ENCODE measurements at places on chromosomes 6 and 20. TPM values are rescaled to one million over a fixed set of nuclear protein-coding genes. Genes with fewer than 3 reads are reported as not detected.
A peak's percentile ranks its signal among the peaks of the same experiment; 100 is the strongest.

DNA sequence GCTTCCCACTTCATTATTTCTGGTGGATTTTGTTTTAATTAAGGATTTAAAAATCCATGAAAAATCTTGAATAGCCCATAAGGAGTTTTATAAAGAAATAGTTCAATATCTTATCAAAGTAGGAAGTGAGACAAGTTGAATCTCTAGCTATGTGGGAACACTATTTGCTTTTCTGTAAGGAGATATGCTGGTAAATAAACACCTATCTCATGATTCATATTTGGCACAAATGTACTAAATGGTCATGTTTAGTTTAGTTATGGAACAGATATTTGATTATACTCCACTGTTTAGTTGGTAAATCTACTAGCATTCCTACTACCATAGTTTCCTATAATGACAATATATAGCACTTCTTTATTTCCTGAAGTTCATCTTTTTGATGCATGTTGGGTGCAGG lies 239.9 kb upstream of the CEP162 start:
- DNase-seq, result no peak

Gene NRSN1
- total RNA-seq, result not detected

DNA sequence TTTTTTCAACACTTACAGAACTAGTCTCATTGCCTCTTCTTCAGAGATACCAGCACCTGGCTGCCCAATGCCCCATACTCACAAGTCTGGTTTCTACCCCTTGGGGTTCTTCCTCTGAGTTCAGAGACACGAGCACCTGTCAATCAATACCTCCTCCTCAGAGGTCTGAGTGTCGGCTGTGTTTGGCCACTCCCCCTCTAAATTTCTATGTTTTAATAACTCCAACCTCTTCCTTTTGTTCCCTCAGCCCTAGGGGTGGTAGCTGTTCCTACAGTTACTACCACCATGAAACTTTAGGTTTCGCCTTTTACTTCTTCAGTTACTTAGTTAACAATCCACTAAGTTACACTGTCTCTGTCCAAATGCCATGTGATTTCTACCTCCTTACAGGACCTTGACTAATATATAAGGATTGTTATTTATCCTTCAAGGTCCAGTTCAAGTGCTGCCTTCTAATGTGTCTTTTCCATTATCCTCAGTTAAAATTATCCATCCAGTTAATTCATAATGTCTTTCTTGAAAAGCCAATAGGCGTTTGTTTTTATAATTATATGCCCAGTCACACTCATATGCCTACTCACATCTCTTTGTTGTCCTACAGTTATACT lies 14.6 kb upstream of the PHF20 start:
- no peak for DNase-seq

DNA sequence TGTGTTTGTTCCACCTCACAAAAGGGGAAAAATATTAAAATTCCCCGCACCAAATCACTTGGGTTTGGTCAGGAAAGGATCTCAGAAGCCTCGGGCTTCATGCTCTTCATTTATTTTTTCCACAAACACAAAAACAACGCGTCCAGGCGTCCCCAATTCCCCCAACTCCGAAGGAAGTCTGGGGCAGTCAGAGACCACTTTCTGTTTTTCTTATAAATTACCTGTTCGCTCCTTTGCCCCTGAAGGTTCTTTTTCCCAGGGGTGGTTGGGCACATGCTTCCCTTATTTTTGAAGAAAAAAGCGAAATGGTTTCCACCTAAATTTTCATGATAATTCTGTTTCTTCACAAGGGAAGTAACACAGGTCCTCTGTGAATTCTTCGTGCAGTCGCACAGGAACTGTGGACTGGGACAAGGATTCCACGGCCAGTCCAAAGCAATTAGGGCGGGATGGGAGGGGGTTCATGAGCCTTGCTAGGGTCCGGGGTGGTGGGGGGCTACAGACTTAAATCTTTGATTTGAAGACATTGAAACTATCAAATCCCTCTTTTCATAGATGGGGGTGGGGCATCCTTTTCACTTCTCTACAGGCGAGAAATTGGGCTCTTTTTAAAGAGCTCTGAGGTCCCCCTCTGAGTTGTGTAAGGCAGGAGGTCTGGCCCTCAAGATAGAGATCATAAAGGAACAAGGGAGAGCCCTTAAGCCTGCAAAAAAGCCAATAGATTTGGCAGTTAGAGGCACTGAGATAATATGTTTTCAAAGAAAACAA lies 30.5 kb upstream of the HFE start:
- DNase-seq, result peak; percentile 56

DNA sequence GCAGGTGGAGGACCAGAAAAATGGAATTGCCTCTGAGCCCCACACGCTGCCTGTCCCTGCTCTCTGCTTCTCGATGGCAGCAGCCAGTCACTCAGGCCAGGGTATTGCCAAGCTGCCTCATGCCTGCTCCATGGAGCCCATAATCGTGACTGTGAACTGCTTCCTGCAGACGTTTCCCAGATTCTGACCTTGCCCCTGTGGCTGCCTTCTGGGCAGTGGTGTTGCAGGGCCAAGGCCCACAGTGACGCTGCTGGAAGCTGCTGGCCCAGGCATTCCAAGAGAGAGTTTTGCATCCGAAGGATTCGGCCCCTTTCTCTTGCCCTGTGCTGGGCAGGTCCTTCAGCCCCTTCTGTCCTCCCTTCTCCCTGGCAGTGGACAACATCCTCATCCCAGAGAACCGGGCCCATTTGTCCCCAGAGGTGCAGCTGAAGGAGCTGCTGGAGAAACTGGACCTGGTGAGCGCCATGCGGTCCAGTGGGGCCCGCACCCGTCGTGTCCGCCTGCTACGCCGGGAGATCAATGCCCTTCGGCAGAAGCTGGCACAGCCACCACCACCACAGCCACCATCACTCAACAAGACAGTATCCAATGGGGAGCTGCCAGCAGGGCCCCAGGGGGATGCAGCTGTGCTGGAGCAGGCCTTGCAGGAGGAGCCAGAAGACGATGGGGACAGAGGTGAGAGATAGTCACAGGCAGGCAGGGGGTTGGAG lies 14.5 kb downstream of the BRPF3 start:
- no peak for DNase-seq

DNA sequence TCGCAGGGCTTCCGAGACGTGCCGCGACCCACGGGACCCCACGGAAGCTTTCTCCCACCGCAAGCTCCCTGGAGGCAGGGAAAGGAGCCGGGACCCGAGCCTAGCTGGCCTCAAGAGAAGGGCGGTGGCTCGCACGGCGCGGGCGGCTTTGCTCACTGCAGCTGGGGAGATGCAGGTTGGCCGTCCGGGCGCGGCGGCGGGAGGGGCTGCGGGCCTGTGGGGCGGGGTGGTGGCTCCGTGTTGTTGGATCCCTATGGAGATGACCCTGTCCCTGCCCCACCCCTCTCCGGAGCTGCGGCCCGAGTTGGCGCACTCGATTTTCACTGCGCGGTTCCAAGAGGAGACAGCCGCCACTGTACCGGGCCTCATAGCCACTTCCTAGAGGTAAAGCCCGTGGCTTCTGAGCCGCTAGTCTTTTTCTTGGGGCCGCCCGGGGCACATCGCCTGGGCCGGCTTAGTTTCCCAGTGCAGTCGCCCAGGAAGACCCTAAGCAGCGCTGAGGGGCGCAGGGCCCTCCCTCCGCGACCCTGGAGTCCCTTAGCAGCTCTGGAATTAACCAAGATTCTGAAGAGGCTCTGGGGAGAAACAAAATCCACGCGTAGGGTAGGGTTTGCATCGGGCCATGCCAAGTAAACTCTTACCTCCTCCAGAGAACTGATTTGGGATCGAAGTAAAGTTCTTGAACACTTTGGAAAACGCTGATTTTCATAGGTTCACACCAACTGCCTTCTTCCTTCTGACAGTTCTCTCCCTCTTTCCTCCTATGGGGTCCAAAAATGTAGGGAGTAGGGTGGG lies at the start of gene ECT2L:
Gene ECT2L, plus strand, starts transcription at position 279 of the 795 bp plus-strand sequence. CDS start 17,188 bp downstream, outside the sequence.
- no peak for DNase-seq

DNA sequence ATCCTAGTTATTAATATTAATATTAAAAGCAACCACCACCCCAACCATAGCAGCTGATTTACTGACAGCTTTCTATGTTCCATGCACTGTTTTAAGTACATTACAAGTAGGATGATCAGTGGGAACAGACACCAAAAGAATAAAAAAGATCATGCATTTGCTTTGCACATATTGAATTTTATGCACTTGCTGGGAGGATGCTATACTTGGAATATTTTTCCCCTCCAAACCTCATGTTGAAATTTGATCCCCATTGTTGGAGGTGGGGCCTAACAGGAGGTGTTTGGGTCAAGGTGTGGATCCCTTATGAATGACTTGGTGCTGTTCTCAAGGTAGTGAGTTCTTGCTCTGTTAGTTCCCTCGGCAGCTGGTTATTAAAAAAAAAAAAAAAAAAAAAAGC lies 178.9 kb upstream of the MYLIP start:
- DNase-seq, result no peak

Gene AHCY
- 447 TPM for total RNA-seq

DNA sequence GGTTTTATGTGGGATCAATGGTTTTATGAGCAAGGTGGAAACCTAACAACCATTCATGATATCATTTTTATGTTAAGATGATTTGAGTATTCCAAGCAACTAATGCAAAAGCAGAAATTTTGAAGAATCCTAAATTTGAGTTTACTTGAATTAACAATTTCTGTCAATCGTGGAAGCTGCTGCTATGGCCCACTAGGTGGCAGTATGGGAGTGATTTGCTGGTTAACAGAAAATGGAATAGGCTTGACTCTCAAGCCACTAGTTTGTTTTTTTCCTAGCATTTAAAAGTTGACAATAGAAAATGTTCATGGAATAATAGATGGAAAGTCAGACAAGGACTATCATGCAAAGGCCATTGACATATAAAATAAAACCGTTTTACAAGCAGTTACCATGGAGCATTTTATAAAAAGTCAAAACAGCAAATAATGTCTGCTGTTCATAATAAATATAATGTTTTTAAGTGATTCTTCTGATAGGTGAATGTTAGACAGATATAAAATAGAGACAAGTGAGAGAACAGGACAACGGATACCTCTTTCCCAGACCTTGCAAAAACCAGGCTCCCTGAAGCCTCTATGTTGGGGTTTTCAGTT lies 43.0 kb upstream of the TMEM200A start:
- peak; percentile 55 for DNase-seq

Gene KCNK15
- total RNA-seq, result not detected

Gene LY6G6C
- total RNA-seq, result not detected

DNA sequence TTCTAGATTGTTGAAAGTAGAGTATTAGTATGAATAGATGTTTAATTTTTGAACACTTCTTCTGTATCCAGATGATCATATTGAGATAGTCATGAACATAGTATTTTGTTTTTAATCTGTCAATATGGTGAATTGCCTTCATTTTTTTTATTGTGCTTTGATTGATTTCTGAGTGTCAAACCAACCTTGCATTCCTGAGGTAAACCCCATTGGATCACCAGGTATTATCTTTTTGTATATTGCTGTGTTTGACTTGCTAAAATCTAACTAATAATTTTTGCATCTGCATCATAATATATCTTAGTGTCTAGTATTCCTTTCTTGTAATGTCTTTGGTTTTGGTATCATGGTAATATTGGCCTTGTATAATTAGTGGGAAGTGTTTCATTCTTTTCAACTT lies 25.5 kb downstream of the SERPINB1 start:
- no peak for DNase-seq

Gene KCNQ5
- not detected for total RNA-seq

All from HepG2 (cell line).